ENCODE measurements at places on chromosomes 3 and 15.

GRCh38 chr15:82571722-82572222 lies 31.5 kb upstream of the RPS17 start:
- no peak for DNase-seq

DNA sequence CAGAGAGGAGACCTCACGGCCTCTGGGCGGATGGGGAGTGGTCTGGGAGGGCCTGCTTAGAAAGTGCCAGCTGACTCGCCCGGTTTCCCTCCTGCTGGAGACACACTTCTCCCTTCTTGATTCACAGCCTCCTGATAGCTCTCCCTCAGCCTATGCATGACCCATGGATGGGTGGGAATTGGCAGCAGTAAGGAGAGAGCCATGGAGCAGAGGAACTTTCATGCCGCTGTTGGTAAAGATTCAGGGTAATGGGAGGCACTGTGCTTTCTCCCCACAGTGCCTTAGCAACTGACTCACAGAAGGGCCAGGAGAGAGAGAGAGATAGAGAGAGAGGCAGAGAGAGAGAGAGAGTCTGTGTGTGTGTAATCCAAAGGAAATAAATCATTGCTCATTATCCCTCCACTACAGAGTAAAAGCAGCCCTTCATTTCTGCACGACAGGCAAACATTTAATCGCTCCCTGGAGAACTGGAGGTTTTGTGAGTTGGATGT lies 82.8 kb downstream of the SEMA5B start:
- no peak for DNase-seq

DNA sequence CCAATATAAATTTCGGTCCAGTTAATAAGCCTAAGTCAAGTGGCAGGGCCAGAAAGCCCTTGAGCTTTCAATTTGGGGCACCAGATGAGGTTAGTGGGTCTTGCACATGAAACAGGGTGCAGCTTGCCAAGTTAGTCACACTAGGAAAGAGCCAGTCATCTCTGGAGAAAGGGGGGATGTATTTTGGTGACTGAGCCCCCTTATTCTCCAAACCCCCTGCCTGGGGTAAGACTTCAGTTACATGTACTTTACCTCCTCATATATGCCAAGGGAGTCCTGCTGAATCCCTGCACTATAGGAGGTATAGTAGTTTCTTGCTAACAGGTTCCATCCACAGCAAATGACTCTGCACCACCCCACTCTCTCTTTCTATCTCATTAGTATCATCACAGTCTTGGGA lies 62.7 kb downstream of the TIGIT start:
- DNase-seq = no peak

GRCh38 chr15:72271221-72271620 lies 1.1 kb downstream of the PARP6 start:
- DNase-seq = no peak

DNA sequence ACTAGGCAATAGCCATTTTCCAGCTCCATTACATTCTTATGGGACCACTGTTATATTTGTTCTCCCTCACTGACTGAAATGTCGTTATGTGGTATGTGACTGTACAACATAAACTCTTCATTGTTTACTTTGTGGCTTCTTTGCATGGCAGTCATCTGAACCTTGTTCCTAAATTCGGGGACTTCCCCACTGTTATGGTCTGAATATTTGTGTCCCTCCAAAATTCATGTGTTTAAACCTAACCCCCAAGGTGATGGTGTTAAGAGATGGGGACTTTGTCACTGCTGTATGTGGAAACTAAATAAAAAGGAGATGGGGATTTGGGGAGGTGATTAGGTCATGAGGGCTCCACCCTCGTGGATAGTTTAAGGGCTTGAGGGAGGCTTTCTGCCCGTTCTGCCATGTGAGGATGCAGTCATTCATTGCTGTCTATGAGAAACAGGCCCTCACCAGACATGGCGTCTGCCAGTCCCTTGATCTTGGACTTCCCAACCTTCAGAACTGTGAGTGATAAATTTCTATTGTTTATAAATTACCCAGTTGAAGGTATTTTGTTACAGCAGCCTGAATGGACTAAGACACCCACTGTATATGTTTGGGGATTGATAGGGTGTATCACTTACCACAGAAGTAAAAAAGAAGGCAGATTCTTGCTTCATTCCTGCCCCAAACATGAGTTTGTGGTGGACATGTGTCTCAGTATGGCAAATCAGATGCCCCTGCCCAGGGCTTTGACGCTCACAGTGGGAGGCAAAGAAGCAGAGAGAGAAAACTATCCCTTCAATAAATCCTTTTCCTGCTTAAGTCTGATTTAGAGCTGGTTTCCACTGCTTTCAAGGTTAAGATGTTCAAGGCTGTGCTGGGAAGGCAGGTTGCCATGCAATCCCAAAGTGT lies 138.0 kb upstream of the UBE2E1 start:
- DNase-seq = no peak

- DNase-seq = no peak
Measured at GRCh38 chr3:151312972-151313371, 3.6 kb downstream of the GPR87 start.

DNA sequence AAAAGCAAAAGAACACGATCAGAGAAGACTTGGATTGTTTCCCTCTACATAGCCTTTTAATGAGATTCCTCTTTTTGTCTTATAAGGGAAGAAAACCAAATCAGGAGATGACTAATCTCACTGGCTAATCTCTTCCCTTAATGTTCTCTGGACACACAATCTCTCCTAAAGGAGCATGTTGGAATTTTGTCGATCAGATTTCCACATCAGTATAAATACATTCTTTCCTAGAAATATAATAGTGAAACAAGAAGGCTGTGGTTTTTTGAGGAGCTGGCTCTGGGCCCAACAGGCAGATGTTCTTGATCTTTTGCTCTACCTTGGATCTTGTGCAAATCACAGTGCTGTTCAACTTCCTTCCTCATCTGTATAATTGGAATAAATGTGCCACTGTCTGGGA lies 94.0 kb downstream of the GTPBP8 start:
- no peak for DNase-seq

- DNase-seq = no peak
Measured at GRCh38 chr3:71518089-71518488, 65.4 kb downstream of the FOXP1 start.

DNA sequence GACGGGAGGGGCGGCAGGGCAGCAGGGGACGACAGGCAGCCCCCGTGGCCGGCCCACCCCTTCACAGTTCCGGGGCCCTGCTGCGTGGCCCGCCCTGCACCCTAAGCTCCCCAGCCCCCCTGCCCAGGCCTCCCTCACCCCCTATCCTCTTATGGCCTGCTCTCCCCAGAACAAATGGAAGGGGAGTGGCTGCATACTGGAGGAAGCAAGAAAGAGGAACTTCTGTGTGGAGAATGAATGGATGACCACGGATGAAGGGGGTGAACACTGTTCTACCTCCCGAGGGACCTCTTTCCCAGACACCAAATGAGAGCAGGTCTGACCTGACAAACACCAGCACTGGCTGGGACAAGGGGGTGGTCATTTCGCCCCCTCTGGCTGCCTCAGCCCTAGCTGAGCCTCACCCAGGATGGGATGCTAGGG lies 25.0 kb downstream of the SEC61A1 start:
- DNase-seq = no peak

- DNase-seq = no peak
Measured at GRCh38 chr15:65175511-65175910, 9.6 kb downstream of the CLPX start.

DNA sequence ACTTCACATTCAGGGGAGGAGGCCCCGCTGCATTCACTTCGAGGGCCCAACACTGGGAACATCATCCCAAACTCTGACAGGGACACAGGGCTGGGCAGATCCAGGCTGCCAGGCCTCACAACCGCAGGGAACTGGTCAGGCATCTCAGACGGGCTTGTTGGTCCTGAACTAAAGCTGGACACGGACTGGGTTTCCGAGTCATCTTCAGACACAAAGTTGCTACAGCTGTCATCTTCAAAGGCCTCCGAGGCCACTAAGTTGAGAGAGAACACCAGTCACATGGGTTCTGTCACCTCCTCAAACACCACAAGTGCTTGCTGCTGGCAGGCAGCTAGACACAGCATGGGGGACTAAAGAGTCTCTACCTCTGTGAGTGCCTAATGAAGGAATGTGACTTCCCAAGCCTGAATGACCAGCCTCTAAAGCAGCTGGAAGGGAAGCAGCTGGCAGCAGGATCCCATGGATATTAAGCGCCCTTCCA lies 50.9 kb downstream of the CAPN7 start:
- no peak for DNase-seq

GRCh38 chr3:130073582-130073981 lies 8.0 kb upstream of the ALG1L2 start:
- no peak for DNase-seq

DNA sequence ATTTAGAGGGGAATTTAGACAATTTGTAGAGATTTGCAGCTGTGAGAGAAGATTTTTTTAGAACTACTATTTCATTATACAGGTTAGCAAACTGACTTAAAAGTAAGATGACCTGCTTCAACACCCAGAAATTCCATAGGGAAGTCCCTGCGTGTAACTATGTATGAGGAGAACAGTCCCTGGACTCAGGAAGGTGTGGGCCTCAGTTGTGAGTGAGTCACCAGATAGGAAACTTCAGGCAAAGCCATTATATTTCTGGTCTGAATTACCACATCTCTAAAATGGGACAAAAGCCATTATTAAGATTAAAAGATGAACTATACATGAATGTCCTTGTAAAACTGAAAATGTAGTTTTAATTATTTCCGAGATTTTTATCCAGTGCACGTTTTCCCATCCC lies 488.3 kb upstream of the GOLIM4 start:
- no peak for DNase-seq

- no peak for DNase-seq
Measured at GRCh38 chr3:142225885-142226215, 465 bp upstream of the GK5 start.

Measured in GM12892 (cell line).